ENCODE measurements at places on chromosomes 13 and 19.
A peak's percentile ranks its signal among the peaks of the same experiment; 100 is the strongest.

DNA sequence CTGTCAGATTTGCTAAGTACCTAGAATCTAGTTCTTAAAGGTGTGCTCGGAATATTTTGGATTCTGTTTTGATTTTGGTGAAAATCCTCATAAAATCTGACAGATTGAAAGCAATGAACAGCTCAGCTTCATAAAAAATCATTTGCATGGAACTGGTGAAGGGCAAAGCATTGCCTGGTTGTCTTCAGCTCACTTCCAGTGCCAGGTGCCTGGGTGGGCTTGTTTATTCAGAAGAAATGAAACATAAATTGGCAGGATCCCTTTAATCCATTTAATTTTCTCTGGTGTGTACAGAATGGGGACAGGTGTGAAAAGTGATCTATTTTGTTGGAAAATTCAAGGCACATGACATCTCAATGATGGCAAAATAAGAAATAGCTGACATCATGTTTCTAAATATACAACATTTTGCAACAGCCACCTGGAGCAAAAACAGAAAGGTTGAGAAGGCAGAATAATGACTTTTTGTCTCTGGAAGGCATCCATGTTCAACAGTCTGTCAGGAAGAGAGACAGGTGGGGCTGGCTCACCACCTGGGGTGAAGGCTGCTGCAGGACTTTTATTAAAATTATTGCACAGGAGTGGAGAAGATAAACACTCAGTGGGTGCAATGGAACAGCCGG, 52.2 kb downstream of the RFC3 start:
- no peak for DNase-seq

DNA sequence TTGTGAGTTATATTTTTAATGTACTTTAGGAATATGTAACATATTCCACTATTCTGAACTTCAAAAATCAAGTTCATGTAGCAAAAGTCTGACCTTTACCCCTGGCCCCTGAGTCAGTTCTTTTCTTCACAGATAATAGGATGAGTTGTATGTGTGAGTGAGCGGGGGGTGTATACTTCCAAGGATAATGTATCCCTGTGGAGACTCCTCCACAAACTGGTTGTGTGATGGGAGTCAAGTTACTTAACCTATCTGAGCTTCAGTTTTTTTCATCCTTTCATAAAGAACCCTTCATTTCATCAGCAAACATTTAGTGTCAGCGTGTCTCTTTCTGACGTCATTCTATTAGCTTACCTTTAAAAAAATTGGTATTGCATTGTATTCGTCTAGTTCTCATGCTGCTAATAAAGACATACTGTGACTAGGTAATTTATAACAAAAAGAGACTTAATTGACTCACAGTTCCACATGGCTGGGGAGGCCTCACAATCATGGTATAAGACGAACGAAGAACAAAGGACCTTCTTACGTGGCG, 288.1 kb upstream of the GPC6 start:
- no peak for DNase-seq

- DNase-seq, result no peak
These were observed 13.3 kb upstream of the PSMD8 start for GRCh38 chr19:38360839-38361631.

DNA sequence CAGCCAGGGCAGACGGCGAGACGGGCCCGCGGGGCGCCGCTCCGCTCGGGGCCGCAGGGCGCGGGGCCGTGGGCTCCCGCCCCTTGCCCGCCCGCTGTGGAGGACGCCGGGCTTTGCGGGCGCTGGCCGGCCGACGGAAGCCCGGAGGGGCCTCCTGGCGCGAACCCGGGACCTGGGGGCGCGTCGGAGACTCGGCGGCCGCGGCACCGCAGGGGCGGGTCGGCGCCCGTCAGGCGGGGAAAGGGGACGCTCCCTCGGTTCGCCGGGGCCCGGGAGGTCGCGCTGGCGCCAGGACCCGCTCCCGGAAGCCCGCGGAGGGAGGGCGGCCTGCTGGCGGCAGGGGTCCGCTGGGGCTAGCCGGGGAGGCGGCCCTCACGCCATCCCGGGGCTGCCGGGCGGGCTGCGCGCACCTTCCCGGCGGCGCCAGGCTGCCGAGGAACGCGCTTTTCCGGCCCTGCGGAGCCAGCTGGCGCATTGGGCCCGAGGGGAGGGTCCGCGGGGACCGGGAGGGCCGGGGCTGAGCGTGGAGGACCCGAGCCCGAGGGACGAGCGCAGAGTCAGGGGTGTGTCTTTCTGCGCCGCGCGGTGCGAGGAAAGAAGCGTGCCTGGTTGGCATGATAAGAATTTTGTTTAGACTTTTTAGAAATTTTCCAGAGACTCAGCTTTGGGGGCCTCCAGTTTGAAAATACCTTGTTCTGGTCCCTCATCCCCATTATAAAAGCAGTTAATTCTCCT, 511 bp downstream of the GARRE1 start:
- DNase-seq, result peak; percentile 84

GRCh38 chr19:41356984-41357739, 3.4 kb upstream of the TGFB1 start:
- no peak for DNase-seq

DNA sequence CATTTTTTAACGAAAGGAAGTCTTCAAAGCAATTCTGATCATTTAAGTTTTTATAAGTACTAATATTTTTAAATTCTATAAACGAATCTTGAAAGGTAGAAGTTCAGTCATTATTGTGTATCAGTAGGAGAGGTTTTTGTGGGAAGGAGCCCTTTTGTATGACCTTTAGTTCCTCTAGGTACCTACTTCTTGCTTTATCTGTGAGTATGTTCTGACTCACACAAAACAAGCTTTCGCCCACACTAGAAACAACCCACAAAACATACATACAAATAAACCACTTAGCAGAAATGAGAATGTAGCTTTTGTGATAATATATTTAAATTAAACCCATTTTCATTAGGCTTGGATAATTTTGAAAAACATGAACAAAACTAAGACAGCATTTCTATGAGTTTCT, 27.8 kb downstream of the ERCC5 start:
- DNase-seq, result no peak

DNA sequence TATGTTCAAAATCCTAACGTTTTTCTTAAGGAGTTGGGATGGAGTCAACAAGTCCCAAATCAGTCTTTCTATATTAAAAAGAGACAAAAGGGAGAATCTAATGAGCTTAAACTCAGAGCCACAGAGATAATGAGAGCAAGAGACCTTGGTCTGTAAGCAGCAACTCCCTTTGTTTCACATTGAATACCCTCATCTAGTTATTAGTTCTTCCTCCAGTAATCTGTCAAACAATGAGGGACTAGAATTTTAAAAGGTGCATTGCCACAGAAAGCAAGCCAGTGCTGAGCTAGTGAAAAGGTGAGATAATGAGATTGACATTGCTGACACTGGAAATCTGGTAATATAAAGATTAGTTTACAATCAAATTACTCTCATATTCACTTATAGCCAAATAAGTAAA, 718.6 kb downstream of the DACH1 start:
- DNase-seq, result no peak

- DNase-seq, result no peak
These were observed 14.6 kb downstream of the AP3D1 start for GRCh38 chr19:2136796-2137195.

DNA sequence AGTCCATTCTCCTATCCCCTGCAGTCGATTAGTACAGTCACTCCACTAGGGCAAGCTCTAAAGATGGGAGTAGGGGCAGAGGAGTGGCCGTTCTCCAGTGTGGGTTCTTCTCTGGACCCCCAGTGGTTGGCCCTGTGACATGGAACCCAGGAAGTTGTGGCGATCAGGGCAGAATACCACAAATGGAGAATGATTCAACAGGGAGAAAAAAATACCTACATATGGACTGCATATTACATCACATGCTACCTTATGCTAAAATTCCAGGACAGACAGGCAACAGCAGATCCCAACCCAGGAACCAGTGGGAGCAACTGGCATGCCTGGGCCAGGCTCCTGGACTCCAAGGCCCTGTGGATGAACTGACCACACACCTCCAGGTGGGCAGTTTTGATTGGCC, 20.4 kb downstream of the POU2F2 start:
- no peak for DNase-seq

Measured in erythroblast (primary cell).